ENCODE measurements at places on chromosomes 5 and 9. TPM values are rescaled to one million over a fixed set of nuclear protein-coding genes. Genes with fewer than 3 reads are reported as not detected.

- DNase-seq: peak; percentile 67
These were observed 27.3 kb downstream of the PUM3 start for GRCh38 chr9:2816476-2817141.

- DNase-seq: no peak
These were observed 371.4 kb upstream of the CDH18 start for GRCh38 chr5:20359377-20359776.

DNA sequence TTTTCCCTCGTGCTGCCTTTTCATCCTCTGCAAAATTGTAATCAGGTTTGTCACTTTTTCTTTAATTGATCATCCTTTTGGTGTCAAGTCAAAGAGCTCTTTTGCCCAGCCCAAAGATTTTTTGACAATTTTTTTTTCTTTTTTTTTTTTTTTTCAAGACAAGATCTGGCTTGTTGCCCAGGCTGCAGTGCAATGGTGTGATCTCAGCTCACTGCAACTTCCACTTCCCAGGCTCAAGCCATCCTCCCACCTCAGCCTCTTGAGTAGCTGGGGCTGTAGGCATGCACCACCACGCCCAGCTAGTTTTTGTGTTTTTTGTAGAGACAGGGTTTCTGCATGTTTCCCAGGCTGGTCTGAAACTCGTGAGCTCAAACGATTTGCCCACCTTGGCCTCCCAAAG is 36.7 kb downstream of the CDK7 start:
- DNase-seq: peak; percentile 35

GRCh38 chr5:80492741-80493140 is 4.8 kb downstream of the FAM151B start:
- DNase-seq: no peak

DNA sequence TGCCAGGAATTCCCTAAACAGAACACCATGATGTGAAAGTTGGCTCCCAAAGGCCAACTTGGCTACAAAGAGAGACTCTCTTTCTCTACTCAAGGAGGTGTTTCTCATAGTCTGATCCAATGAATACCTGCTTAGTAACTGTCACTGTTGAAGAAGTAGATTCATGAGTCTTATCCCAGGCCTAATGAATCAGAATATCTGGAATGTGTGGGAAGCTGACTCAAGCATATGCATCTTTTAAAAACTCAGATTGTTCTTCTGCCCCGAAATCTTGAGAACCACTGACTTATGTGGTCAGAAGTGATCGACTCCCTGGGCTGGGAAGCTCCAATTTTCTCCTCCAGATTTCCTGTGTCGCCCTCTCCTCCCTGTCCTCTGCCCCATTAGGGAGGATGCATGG is 345.6 kb downstream of the PLK2 start:
- DNase-seq: no peak

DNA sequence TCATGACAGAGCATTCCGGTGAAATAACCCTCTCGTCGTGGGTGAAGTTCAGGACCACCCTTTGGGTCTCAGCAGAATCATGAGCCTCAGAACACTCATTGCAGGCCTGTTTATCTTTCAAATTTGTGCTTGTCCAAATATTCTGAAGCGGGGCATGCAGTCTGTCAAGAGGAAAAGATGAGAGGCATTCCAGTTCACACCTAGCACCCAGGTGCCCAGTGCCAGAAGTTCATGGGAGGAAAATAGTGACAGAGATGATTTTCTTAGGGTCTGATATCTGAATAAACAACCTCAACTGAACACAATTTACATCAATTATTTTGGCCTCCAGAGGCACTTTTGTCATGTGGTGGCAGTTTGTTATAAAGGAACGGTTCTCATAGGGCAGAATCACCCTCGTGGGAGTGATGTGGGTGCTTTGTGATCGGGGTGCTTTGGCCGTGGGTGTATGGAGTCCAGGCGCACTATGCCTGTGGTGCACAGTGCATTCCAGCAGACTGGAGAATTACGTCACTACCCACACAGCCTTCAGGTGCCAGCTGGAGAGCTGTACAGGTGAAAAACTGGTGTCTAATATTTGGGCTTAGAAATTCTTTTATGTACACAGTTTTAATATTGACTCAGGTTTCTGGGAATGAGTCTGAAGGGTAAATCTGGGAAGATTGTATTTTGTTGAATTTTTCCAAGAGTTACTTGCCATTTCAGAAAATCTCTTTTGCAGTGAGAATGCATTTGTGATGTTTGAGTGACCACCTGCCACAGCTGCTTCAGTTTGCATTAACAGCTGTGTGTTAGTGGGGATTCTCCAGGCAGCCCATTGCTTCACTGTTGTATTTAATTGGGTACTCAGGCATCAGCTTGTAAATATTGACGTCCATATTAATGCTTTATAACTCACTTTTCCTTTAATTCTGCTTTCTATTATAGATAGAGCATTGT is 289.3 kb downstream of the FANCC start:
- peak; percentile 73 for DNase-seq

GRCh38 chr9:4750023-4750673 is 9.1 kb upstream of the AK3 start:
- DNase-seq: peak; percentile 64

GRCh38 chr5:120464627-120465435 is 731 bp downstream of the PRR16 start:
- peak; percentile 51 for DNase-seq

GRCh38 chr9:104860263-104860662 is 67.7 kb downstream of the ABCA1 start:
- peak; percentile 37 for DNase-seq

- DNase-seq: peak; percentile 80
These were observed 412.5 kb downstream of the ELAVL2 start for GRCh38 chr9:23413541-23413940.

- DNase-seq: no peak
These were observed 116.9 kb downstream of the HACD4 start for GRCh38 chr9:20914556-20914955.

Gene DNM1
- total RNA-seq: 31.9 TPM

Gene POMT1
- total RNA-seq: 27.4 TPM

Gene RANBP3L
- total RNA-seq: 8.4 TPM

Gene BNC2
- 25.8 TPM for total RNA-seq

Gene ANXA2R
- total RNA-seq: 2.7 TPM

Gene GDA
- 1.8 TPM for total RNA-seq

Gene ADRB2
- total RNA-seq: 20.9 TPM

Gene SLC36A2
- 3.1 TPM for total RNA-seq

Gene FAM151B
- total RNA-seq: 9.8 TPM

Gene NOL8
- total RNA-seq: 32.8 TPM

Measured in tongue (tissue), 3 donors.